Thoracic aorta endothelial cell (primary cell): ENCODE measurements at places on chromosomes 2 and 18. TPM values are rescaled to one million over a fixed set of nuclear protein-coding genes. Genes with fewer than 3 reads are reported as not detected.

ANKZF1 gene
- total RNA-seq: 29.2 and 29.9 TPM in 2 replicates

IL36RN gene
- not detected in 2 replicates for total RNA-seq

NEDD4L gene
- total RNA-seq: 13.7 and 24.4 TPM in 2 replicates

CRACDL gene
- 4.1 and 12.2 TPM in 2 replicates for total RNA-seq

FER1L5 gene
- under 0.01 and 0.07 TPM in 2 replicates for total RNA-seq
